ENCODE measurements at places on chromosomes 6 and 20. TPM values are rescaled to one million over a fixed set of nuclear protein-coding genes. Genes with fewer than 3 reads are reported as not detected.
A peak's percentile ranks its signal among the peaks of the same experiment; 100 is the strongest.

GRCh38 chr20:51084593-51085377 is 61.9 kb upstream of the KCNG1 start:
- no peaks in the 10 kb centered on the region for H3K27me3 ChIP-seq
- H3K36me3 ChIP-seq: no peaks in the 10 kb centered on the region
- no peak overlapping the region for H3K27ac ChIP-seq

DNA sequence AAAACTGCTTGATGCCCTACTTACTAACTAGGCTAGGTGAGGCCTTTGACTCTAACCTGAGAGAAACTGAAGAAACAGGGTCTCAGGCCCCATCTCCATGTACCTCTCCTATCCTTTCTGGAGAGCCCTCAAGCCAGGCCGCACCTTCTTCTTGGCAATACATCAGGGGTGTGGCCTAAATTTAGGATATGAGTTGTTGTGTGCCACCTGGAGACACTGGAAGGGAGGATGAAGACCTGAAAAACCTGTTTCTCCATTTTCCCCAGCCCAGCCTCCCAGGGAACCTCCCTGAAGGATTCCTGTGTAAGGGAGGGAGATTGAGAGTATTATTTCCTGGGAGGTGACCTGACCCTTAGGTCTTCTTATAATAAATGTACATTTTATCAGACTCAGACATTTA is 3.1 kb downstream of the LY6G6D start:
- H3K36me3 ChIP-seq: no peaks in the 10 kb centered on the region
- H3K27me3 ChIP-seq: no peaks in the 10 kb centered on the region
- H3K4me3 ChIP-seq: no peak overlapping the region

- no peak overlapping the region for H3K27ac ChIP-seq
- no peaks in the 10 kb centered on the region for H3K36me3 ChIP-seq
- no peak overlapping the region for H3K4me3 ChIP-seq
- no peaks in the 10 kb centered on the region for H3K27me3 ChIP-seq
- DNase-seq: no peak
- H3K4me1 ChIP-seq: no peaks in the 10 kb centered on the region
Observed at GRCh38 chr6:17505767-17506280, 94.3 kb upstream of the FAM8A1 start.

DNA sequence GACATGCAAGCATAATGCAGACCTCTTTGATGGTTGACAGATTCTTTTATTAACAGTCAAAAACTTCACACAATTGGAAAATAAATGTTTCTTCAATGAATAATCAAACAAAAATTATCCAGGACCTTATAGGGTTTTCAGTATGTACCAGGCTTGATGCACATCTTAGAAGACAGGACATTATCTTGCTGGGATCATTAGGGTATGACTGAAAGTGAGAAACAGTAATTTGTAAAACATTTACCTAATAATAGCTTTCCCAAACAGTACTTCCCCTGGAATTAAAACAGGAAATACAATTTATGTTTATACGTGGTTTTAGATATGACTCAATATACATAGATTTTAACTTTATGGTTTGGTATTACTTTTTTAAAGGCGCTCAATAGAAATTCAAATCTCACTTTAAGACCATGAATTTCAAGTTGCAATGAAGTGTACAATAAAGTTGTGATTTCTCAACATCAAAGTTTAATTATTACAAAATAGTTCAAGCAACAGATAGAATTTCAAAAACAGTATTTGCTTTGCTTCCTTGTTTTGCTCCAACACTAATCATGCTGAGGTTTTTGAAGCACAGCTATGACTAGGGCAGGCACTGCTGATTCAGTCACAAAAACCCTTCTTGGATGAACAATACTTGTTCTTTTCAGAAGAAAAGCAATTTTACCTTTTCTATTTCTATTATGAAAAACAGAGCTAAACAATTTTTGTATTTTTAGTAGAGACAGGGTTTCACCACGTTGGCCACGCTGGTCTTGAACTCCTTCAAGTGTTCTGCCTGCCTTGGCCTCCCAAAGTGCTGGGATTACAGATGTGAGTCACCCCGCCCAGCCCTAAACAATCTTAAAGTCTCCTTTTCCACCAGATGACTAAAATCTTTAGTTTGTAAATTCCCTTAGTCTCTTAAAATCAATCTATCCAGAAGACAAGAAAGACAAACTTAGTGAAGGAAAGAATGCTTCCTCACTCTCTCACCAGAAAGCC is 13.7 kb downstream of the SOD2 start:
- no peak for DNase-seq
- peaks cover 3% of the 10 kb centered on the region for H3K4me1 ChIP-seq
- no peaks in the 10 kb centered on the region for H3K27me3 ChIP-seq
- H3K36me3 ChIP-seq: peaks cover 12% of the 10 kb centered on the region
- peak overlapping the region; percentile 20 for H3K27ac ChIP-seq
- no peak overlapping the region for H3K4me3 ChIP-seq

The LHFPL5 gene
- total RNA-seq: not detected
